ENCODE measurements at places on chromosomes 2 and 18. TPM values are rescaled to one million over a fixed set of nuclear protein-coding genes. Genes with fewer than 3 reads are reported as not detected.
A peak's percentile ranks its signal among the peaks of the same experiment; 100 is the strongest.

- DNase-seq: no peak
Measured at GRCh38 chr2:10551496-10551895, 103.4 kb upstream of the ODC1 start.

The NYAP2 gene
- not detected for total RNA-seq

GRCh38 chr2:84409531-84409930 lies 49.5 kb downstream of the SUCLG1 start:
- no peak for DNase-seq

The HOXD10 gene
- total RNA-seq: not detected

DNA sequence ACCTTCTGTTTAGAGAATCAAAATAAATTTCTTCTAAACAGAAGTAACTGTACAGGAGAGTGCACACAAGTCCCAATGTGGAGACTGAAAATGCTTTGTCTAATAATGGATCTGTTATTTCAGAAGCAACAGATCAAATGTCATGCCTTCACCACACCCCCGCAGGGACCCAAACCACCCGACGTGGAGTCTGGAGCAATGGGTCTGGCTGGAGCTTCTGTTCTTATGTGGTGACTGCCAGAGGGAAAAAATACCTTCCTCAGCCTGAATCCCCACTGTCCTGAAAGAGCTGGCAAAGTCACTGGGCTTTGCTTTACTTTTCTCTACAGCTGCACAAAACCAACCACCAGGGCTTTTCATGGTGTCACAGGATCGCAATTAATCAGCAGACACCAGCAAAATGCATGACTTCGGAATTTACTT lies 119.0 kb upstream of the ZFP36L2 start:
- DNase-seq: peak; percentile 69

The IKZF2 gene
- 6.5 TPM for total RNA-seq

The CRACDL gene
- 7.4 TPM for total RNA-seq

GRCh38 chr2:176074919-176075425 lies 8.8 kb downstream of the EVX2 start:
- no peak for DNase-seq

Measured in right atrium auricular region (tissue), 2 donors.